ENCODE measurements at places on chromosomes 7 and 10.
A peak's percentile ranks its signal among the peaks of the same experiment; 100 is the strongest.

DNA sequence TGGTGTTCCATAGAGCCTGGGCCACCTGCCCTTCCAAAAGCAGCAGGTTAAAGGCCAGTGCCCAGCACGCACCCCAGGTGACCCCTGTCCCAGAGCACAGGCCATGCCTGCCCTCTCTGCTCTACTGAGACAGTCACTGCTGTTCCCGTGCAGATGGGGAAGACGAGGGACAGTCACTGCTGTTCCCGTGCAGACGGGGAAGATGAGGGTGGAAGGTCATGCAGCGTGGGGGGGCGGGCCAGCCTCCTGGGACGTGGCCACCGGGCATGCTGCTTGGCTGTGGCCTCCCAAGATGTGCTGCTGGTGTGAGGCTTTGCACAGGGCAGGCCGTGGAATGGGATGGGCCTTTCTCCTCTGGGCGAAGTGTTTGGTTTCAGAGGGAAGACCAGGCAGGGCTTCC, 18.4 kb downstream of the LRRC27 start:
- no peak for DNase-seq

GRCh38 chr7:17144322-17144721, 154.1 kb upstream of the AHR start:
- DNase-seq: peak; percentile 85

DNA sequence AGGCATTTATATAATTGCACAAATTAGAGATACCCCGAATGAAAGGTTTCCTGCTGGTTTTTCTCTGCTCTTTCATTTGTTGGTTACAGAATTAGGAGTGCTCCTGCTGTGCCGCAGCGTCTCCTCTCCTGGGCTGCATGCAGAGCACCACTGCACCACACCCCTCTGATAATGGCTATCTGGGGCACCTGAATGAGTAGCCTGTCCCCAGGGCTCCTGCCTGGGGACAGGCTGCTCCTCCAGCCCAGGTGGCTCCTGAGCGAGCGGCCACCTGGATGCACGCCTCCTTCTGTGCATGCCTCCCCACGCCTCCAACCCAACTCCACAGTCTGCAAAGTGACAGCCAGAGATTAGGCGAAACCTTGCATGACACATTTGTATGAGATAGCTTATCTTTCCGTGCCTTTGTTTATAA, 242.6 kb upstream of the FZD8 start:
- no peak for DNase-seq

DNA sequence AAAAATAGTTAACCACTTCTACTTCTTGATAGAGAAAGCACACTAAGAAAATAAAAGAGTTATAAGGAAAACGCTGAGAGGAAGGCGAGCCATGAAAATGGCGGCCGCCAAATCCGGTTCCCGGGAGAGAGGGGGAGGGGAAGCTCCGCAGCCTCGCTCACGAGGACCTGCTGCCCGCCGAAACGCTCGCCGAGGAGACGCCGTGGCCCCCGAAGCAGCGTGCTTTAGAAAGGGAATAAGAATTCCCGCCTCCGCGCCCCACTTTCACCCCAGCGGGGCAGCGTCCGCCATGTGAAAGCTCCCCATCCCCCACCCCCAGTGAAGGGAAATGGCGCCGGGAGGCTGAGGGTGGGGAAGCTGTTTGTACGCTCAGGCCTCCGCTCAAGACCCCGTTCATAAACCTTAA, 505 bp downstream of the HNRNPA2B1 start:
- DNase-seq: peak; percentile 83

DNA sequence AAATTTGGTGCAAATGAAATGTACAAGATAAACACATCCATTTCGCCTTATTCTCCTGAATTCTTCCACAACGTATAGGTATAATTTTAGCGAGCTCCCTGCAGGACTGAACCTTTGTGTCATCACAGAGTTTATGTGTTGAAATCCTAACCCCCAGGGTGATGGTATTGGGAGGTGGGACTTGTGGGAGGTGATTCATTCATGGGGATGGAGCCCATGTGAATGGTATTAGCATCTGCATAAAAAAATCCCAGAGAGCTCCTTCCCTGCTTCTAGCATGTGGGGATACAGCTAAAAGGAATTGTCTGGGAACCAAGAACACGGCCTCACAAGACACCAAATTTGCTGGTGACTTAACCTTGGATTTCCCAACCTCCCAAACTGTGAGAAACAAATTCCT, 741.4 kb upstream of the VSTM2A start:
- DNase-seq: no peak

GRCh38 chr10:125103924-125104323, 56.4 kb downstream of the CTBP2 start:
- DNase-seq: no peak
